ENCODE measurements at places on chromosomes 2 and 18.
A peak's percentile ranks its signal among the peaks of the same experiment; 100 is the strongest.

GRCh38 chr2:144424559-144425240 lies 95.2 kb downstream of the ZEB2 start:
- no peak for DNase-seq

DNA sequence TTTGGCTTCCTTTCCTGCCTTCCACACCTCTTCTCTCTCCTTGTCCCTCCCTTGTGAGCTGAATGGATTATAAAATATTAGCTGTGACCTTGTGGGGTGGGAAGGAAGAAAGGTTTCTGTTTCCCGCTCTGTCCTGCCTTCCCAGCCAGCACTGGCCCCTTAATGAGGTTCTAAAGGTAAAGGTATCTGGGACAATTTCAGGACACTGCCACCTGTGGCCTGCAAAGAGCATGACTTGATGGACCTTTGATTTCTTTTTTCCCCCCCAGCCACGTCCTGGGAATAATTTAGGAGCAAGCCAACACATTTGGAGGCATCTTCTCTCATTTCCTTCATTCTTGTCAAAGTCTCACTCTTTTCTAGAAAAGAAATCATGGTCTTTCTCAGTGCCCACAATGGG lies 246.7 kb upstream of the EPAS1 start:
- no peak for DNase-seq

DNA sequence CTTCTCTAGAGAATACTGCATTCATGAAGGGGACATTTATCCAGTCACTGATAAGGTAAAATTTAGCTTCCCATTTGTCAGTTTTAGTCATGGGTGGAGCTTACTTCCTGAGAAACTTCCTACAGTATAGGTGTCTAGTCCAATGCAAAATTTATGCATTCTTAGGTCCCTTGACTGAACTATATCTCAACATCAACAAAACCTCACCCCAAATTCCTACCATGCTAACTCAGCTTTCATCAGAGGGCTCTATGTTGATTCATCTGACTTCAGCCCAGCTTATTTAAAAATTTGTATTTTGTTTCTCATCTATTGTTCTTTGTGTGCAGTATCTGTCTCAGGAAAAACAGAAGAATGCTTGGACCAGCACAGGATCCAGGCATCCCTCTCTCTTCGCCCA lies 296.4 kb upstream of the ACVR2A start:
- no peak for DNase-seq

GRCh38 chr2:31151501-31151900 lies 13.3 kb upstream of the GALNT14 start:
- no peak for DNase-seq

- no peak for DNase-seq
Measured at GRCh38 chr2:134583462-134583861, 135.3 kb downstream of the TMEM163 start.

DNA sequence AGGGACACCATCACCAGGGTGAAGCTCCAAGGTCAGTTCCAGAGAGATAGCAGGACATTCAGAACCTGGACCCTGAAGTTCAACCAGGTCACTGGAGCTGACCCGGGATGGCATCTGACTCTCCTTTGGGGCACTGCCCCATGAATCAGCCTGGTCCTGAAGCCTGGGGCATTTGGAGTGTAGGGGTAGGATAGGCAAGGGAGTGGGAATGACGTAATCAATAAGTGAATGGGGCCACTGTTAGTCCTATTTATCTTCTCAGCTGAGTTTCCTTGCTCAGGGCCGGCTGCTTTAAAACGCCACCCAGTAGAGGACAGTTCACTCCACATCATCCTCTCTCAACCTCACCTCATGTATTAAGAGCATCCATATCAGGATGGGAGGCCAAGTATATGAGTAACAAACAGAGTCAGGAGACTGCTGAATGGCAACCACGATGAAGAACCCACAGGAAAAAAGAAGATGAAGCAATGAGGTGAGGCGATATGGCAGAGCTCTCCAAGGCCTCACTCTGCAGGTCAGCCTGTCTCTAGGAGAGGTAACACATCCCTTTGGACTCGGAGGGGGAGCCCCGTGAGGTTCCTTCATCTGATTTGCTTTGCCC lies 1.8 kb upstream of the RFX8 start:
- no peak for DNase-seq

- DNase-seq: no peak
Measured at GRCh38 chr2:190099890-190100697, 37.6 kb upstream of the MSTN start.

DNA sequence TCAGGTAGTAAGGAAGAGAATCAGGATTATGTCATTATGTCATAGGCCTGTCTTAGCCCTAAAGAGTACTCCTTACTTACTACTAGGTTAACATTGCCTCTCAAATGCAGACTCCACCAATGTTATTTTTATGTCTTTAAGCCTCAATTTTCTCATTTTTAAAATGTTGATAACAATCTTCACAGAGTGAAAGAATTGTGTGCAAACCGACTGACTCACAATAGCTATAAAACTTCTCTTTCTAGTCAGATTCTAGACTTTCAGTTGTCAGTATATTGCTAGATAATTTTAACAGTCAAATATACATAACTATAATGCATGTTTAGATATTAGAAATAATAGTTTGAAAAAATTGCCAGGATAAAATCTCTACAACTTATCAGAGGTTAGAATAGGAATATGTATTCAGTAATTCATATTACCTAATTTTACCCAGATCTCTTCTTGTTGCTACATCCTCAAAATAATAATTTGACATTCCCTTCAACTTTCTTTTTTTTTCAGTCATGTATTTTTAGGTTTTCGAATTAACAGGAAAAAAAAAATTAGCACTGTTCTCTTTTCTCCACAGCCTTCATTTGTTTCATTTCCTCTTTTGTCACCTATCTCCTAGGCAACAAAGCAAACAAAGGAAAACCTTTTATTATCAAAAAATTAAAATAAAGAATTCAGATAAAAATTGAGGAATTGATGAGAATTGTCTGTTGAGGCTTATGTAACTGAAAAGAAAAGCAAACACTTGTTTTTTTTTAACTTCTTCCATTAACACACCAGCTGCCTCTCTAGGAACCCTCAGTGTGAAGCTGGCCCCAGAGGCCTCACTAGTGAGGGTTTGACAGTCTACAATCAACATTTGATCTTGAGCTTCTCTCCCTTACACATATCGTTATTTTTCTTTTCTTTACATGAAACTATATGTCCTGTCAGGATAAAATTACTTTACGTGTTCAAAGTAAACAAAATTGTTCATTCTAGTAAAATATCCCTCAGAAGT lies 279.0 kb downstream of the CALCRL start:
- no peak for DNase-seq

- no peak for DNase-seq
Measured at GRCh38 chr18:47420130-47420529, 168.7 kb upstream of the SKOR2 start.

GRCh38 chr2:230940471-230940815 lies 15.4 kb upstream of the GPR55 start:
- no peak for DNase-seq

- DNase-seq: no peak
Measured at GRCh38 chr2:118813111-118813510, 34.3 kb downstream of the EN1 start.

DNA sequence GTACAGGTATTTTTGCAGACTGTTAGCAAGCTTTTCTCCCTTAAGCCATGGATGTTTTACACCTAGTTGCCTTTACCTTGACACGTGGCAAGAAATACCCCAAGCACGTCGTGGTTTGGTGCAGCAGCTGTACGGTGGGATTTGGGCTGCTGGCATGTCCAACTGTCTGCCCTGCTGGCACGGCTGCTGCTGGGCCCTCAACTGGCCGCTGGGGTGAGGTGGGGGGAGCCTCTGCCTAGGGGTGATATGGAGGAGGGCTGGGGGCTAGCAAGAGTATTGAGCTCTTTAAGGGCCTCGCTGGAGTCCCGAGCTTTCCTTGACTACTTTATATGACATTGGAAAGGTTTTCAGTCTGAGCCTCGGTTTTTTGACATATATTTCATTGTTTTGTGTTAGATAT lies 41.6 kb downstream of the LPIN1 start:
- DNase-seq: no peak

DNA sequence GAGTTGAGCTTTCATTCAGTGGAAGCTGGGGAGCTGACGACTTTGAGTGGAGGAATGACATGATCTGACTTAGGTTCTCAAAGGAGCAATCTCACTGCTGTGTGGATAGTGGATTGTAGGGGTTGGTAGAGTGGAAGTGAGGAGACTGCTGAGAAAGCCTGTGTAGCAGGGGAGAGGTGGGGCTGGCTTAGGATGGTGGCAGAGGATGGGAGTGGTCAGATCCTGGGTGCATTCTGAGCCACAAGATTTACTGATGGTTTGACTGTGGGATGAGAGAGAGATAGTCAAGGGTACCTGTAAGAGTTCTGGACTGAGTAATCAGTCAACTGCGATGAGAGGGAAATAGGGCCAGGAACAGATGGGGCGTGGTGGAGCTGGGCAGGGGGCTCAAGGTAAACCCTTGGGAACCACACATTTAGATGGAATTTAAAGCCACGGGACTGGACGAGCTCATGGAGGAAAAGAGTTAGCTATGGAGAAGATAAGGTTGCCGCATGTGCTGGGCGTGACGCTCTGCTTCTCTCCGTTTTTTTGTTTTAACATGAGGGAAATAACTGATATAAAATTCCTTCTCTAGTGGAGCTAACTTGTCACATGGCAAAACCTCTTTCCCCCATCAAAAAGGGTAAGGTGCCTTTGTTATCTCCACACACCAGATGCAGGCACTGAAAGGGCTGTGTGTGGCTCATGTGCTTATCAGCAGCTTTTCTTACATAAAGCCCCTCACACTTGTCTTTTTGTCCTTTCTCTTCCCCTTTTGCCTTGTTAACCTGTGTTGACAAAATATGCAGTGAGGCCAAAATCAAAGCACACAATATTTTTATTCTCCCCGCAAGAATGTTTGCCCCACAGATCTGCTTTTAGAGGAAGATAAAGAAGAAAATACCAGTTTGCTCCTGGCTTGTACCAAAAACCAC lies 379.8 kb downstream of the TSN start:
- no peak for DNase-seq

DNA sequence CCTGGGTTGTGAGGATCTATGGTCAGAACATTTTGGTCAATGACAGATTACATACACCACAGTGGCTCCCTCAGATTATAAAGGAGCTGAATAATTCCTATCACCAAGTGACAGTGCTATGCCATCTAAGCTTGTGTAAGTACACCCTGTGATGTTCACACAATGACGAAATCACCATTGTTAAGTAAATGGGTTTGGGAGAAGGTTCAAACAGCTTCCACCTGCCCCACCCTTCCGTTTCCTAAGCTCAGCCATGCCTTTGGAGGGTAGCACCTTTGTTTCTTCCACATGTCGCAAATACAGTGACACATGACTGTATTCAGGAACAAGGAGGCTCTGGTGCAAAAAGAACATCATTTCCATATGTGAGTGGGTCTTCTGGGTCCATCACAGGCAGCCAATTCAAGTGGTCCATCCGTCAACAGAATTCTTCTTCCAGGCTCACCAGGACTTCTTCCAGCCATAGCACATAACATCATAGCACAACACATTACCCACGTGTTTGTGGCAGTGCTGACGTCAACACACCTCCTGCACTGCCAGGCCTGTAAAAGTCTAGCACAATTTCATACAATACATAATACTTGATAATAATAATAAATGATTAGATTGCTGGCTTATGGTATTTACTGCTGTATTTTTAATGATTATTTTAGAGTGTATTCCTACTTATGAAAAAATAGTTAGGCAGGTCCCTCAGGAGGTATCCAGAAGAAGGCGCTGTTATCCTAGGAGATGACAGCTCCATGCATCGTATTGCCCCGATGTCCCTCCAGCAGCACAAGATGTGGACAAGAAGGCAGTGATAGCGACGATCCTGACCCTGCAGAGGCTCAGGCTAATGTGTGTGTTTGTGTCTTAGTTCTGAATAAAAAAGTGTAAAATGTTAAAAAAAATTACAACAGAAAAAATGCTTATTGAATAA lies 264.8 kb downstream of the ANAPC1 start:
- no peak for DNase-seq

DNA sequence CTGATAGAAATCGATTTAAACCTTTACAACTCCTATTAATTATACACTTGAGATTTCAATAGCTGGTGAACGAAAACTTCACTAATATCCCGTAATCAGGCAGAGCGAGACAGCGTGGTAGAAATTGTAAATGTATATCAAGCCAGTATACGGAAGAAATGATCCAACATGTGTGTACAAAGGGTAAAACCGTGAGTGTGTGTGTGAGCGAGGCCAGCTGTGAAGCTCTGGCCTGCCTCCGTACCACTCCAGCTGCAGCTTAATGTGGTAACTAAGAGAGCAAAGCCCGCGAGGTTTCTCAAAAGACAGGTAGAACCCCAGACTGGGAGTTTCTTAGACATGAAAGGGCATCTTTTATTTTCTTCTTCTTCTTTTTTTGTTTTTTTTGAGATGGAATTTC lies 52.3 kb upstream of the ZNF516 start:
- DNase-seq: no peak

GRCh38 chr2:241178961-241179360 lies 9.5 kb upstream of the ANO7 start:
- DNase-seq: no peak

GRCh38 chr2:225136552-225136951 lies 94.3 kb upstream of the DOCK10 start:
- no peak for DNase-seq

- no peak for DNase-seq
Measured at GRCh38 chr2:1233281-1233680, 180.0 kb upstream of the TPO start.

- DNase-seq: no peak
Measured at GRCh38 chr2:210917465-210917864, 361.1 kb downstream of the CPS1 start.

GRCh38 chr2:46164529-46165301 lies 132.5 kb upstream of the EPAS1 start:
- DNase-seq: peak; percentile 92

GRCh38 chr2:10584843-10585475 lies 104.8 kb downstream of the NOL10 start:
- DNase-seq: peak; percentile 79

GRCh38 chr2:241951316-241951700 lies 81.8 kb downstream of the RTP5 start:
- no peak for DNase-seq

DNA sequence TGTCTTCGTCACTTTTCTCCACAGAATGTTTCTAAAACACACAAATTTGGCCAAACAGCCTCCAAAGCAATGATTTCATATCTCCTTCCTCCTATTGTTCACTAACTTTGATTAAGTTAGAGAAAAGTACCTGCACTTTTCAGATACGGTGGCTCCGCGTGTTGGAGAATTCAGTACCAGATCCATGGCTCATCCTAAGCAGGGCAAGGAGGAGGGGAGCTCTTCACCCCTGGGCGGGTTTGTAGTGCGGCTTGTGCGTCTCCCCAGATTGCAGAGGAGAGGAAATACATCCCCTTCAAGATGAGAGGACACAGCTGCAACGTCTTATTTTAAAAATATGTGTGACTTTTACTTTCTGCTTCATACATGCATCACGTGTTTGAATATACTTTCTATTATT lies 333.0 kb downstream of the AGAP1 start:
- DNase-seq: no peak

- peak; percentile 23 for DNase-seq
Measured at GRCh38 chr2:196066291-196067087, 2.1 kb downstream of the DNAH7 start.

- no peak for DNase-seq
Measured at GRCh38 chr18:64720781-64721464, 572.0 kb upstream of the LINC00305 start.

GRCh38 chr2:188851311-188851710 lies 122.9 kb upstream of the COL3A1 start:
- DNase-seq: no peak

Data from astrocyte of the cerebellum (primary cell).